Gastrocnemius medialis (tissue), 4 donors: ENCODE measurements at places on chromosomes 1 and 21.

DNA sequence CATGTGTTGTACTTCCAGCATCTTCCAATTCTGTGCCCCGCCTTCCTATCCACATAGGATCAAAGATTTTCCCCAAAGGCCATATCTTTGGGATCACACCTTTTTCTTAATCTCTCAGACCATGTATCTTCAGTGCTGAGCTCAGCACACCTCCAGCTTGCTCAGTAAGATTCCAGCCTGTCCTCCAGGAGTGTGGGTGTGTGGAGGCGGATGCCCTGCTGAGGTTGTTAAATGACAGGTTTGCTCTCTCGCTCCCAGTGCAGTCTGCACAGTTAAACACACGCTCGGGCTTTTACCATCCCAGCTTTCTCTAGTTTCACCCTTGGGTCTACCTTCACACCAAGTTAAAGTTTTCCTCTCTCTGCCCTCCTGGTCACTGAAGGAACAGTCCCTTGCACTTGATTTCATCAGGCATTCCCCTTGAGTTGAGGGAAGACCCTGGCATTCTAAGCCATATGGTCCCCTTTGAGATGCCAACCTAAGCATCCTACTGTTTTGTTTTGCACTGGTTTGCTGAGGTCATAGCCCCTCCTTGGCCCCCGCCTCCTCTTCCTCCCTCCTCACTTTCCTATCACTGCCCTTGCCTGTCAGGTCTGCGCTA lies 13.7 kb downstream of the MYOG start:
- DNase-seq = no peak

- DNase-seq = no peak
Observed at GRCh38 chr1:6260961-6261614, at the start of gene GPR153. Gene GPR153 (minus strand): TSS chr1:6261098. CDS start chr1:6254905, 6,193 bp downstream.

DNA sequence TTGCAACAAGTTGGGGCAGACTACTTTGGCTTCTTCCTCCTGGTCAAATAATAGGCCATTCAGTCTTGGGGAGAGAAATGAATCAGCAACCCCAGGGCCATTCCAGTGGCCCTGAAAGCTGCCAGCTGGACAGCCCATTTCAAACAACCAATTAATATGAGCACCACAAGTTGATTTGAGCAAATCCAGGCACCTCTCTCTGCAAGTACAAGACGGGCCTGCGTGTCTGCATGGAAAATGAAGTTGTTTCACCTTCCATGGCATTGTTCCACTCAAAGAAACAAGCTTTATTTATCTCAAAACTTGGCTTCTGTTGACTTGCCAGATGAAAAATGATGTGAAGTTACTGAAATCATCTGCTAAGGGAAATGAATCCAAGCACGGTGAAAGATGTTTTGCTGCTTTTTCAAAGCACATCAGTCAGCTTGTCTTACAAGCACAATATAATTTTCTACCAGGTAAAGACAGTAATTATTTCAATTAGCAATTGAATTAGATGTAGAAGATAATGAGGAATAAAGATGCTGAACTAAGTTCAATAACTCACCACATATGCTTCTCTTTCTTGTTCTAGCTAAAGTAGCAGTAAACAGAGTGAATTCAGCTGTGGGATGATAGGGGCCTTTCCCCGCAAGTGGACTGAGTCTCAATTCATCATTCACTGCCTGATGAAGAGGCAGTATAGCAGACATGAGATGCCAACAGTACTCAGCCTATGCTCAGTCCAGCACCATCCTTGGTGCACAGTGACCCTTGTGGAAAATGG lies 95.2 kb upstream of the SSX2IP start:
- no peak for DNase-seq

- no peak for DNase-seq
Observed at GRCh38 chr1:18668046-18668445, 37.4 kb downstream of the PAX7 start.

- DNase-seq = no peak
Observed at GRCh38 chr21:46626536-46626935, 8.9 kb upstream of the PRMT2 start.

DNA sequence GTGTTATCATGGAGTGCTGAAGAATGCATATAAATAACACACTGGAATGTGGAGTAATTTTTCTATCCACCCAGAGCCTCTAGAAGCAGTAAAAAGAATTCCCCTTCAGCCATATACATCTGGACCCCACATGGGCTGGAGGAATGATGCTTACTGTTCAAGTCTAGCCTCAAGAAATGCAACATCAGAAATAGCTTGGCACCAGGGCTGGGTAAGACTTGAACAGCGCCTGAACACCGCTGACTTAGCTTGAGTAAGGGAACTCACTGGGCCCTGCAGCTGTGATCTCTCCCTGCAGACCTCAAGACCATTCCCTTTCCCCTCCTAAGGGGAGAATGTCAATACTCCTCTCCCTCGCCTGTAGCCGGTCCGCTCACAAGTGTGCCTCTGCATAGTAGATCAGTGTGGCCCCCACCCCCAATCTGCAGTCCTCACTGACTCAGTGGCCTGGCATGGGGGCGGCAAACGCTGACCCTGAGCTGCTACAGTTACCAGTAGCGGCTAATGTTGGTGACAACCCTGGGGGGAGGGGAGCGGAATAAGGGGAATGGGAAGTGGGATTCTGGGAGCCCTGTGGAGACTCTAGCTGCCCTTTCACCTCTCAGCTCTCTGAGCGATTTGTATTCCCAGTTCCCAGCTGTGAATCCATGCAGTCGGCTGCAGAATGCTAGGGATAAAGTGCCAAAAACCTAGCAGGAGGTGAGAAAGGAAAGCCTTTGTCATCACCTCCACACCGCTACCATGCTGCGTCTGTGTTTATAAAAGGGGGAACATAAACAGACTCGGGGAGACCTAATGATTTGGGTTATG lies 483.9 kb downstream of the DISC1 start:
- DNase-seq = no peak

- DNase-seq = peak; percentile 12
Observed at GRCh38 chr21:46152927-46153246, 2.5 kb downstream of the FTCD start.

DNA sequence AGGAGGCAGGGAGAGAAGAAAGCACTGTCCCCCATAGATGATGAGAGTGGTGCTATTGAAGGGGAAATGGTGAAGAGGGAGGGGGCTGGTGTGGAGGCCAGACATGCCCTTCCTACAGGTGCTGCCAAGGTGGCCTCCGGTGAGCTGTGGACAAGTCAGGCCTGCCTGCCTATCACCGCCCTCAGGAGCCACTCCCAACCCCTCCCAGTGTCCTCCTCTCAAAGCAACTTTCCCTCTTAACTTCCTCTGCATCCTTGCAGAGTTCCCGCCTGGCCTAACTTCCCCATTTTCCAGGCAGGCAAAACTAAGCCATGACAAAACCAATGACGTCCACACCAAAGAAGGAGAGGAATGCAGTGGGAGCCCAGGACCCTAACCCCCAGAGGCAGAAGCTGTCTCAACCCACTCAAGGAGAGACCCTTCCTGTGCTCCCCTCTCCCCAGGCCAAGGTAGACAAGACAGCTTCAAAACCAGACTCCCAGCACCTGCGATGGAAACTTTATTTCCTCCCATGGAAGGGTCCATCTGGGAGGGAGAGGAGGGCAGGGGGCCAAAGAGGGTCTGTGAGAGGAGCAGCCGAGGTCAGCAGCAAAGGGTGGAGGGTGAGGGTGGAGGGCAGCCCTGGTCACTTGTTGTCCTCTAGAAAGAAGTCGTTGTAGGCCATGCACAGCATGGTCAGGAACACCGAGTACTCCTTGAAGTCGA lies 1.0 kb upstream of the S100A6 start:
- peak; percentile 45 for DNase-seq

DNA sequence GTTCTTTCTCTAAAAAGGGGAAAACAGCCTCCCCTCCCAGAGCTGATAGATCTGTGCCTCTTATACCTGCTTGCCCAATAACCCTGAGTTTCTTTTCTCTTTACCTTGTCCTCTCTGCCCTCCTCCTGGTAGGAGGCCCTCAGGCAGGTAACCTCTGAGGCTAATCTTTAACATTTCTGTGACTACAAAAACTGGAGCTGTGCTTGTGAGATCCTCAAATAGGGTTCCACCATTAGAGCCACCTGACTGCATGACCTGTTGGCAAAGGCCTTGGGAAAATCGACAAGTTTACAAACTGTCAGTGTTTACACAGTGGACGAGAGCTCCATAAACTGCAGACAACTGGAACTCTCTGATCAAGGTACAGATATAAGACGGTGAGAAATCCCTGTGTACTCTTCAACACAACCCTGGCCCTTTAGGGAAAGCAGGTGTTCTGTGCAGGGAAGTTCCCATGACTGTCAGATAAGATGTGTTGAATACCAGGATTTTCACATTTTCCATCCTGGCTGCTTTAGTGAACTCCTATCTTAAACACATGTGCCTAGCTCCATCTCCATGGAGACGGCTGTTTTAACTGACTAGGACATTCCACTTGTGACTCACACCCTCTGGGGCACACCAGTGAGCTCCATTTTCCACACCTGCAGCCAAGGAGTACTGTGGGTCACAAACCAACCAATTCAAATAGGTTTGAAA lies 38.3 kb downstream of the ECE1 start:
- DNase-seq = peak; percentile 62

GRCh38 chr1:193308438-193308837 lies 122.0 kb upstream of the B3GALT2 start:
- DNase-seq = no peak
